Activated CD4-positive, alpha-beta memory T cell treated with anti-CD3 and anti-CD28 coated beads for 36 hours (primary cell): ENCODE measurements at places on chromosomes 1 and 21.

- DNase-seq: no peak
Measured at GRCh38 chr1:228530086-228530758, 43.0 kb downstream of the RNF187 start.

DNA sequence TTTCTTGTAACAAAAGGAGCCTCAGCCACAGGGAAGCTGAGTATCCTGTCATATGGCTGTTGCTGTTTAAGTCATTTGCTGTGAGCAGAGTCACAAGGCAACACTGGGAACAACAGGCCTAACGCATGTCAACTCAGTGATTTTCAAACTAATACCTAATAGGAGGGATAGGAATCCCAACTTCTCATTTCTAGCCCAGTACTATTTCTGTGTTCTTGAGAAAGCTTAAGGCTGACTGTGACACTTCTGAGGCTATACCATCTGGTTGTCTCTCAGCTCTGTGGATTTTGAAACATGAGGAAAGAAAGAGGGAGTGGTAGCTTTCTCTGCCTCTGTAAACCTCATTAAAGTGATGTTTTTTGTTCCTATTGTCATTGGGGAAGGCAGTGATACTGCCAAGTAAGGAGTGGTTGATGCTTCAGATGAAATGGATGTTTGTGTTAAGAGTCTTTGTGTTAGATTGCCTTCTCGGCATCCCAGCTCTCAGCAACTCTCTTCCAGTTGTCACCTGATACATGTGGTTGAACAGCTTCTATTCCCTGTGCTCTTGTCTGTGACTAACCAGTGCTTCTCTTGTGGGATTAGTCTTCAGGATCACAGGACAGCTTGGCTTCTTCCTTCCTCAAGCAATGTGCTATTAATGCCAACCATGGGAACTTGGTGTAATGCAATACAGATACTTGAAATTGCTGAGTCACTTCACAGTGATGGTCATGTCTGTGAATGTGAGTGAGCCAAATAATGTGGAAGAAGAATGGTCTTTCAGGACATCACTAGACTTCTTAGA is 166.8 kb upstream of the IVNS1ABP start:
- DNase-seq: no peak

GRCh38 chr1:214198571-214198970 is 82.4 kb upstream of the SMYD2 start:
- no peak for DNase-seq

DNA sequence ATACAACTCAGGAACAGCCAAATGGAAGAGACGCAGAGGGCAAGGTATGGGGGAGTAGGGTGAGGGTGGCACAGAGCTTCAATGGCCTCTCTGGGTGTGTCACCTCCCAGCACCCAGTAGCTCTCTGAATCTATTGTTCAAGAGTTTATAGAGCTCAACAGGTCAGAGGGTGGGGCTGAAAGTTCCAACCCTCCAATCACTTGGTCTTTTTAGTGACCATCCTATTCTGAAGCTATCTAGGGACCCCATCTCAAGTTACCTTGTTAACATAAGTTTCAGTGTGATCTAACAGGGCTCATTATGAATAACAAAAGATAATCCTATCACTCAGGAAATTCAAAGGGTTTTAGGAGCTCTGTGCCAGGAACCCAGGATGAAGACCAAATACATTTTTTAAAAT is 31.2 kb upstream of the ZNF697 start:
- DNase-seq: no peak

GRCh38 chr21:37792046-37792445 is 124.2 kb downstream of the KCNJ6 start:
- no peak for DNase-seq

GRCh38 chr1:32701951-32702598 is 495 bp downstream of the SYNC start:
- no peak for DNase-seq

DNA sequence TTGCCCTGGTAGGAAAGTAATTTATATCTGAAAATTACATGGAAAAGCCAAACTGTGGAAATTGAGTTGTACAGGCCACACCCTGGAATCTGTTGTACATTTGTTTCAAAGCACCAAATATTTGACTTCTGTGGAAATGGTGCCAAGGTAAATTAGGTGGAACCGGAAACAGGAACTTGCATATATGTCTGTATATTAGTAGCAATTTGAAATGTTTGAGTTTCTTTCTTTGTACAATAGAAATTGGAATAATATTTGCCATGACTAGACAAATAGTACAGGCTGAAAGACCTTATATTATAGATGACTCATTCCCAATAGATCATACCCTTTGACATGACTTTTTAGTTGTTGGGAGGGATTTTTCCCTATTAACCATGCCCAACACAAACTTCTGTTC is 10.5 kb upstream of the TAF1A start:
- DNase-seq: no peak

GRCh38 chr1:180585994-180586359 is 27.2 kb downstream of the OVAAL start:
- DNase-seq: no peak

DNA sequence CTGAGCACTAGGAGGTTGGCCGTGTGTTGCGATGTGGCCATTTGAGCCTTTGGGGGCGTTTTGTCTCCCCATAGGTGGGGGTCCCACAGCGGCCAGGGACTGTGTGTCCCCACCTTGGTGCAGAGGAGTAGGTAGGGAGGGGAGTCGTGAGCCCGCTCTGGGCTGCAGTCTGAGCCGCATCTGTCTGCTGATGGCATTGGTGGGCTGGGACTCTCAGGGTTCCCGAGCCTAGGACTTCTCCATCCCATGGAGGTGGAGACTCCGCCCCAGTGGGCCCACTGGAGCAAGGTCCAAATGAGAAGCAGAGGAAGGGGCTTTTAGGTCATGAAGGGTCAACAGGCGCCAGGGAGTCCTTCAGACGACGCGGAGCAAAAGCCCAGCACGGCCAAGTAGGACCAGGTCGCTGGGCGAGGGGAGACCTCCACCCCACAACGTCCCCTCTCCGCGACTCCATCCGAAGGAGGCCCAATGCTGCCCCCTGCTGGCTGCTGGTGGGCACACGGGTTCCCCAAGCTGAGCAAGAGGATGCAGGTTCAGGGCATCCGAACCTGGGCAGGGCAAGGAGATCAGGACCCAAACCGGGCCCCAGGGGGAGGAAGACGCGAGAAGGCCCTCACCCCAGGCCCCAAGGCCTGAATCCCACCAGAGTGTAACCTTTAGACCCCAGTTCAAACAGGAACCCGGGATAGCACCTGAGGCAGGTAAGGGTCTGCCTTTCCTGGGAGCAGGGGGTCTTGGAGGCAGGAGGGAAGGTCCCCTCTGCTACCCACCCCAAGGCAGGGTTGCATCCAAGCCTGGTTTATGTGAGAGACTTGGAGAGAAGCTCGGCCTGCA is 14.9 kb downstream of the TTC34 start:
- DNase-seq: peak; percentile 74
